ENCODE measurements at places on chromosomes 13 and 19. TPM values are rescaled to one million over a fixed set of nuclear protein-coding genes. Genes with fewer than 3 reads are reported as not detected.

The PPP5C gene
- total RNA-seq = 28.1 TPM

The APC2 gene
- 0.05 TPM for total RNA-seq

The ZNF45 gene
- total RNA-seq = 6.0 TPM

The NFILZ gene
- total RNA-seq = not detected

The METTL21C gene
- not detected for total RNA-seq

The EXOSC5 gene
- total RNA-seq = 11.5 TPM

The SIGLECL1 gene
- total RNA-seq = 0.05 TPM

The FSTL3 gene
- total RNA-seq = 5.7 TPM

- no peaks in the 10 kb centered on the region for H3K4me1 ChIP-seq
- no peak for DNase-seq
- H3K4me3 ChIP-seq = no peak overlapping the region
- no peaks in the 10 kb centered on the region for H3K36me3 ChIP-seq
Observed at GRCh38 chr19:32168606-32169005, 176.8 kb upstream of the ZNF507 start.

- no peak overlapping the region for H3K27ac ChIP-seq
- DNase-seq = no peak
- no peaks in the 10 kb centered on the region for H3K27me3 ChIP-seq
- H3K36me3 ChIP-seq = no peaks in the 10 kb centered on the region
- no peak overlapping the region for H3K4me3 ChIP-seq
Observed at GRCh38 chr13:51481656-51482055, 28.8 kb upstream of the INTS6 start.

DNA sequence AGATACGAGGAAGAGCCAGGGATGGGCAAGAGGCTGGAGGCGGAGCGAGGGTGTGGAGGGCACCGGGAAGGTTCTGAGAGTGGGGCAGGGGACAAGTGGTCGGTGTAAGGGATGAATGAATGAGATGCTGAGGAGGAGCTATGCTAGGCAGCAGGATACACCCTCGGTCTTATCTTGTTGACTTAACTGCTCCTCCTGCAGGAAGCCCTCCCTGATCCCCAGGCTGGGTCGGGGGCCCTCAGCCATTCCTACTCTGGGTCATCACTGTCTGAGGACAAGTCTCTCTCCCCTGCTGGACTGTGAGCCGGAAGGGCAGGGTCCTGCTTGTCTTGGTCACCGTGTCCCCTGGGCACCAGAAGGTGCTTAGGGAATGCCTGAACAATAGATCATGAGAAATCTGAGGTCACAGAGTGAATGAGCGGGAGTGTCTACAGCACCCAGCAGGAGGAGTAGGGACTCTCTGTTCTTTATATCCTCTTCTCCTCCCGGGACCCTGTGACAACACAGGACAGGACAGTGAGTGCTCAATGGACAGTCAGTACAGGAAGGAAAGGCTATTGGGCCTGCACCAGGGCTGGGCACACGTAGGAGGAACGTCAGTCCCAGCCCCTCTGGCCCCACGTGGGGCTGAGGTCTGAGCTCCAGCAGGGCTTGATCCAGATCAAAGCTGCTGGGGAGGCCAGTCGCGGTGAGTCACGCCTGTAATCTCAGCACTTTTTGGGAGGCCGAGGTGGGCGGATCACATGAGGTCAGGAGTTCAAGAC lies 6.5 kb downstream of the NKPD1 start:
- DNase-seq = no peak
- H3K4me1 ChIP-seq = peaks cover 21% of the 10 kb centered on the region

DNA sequence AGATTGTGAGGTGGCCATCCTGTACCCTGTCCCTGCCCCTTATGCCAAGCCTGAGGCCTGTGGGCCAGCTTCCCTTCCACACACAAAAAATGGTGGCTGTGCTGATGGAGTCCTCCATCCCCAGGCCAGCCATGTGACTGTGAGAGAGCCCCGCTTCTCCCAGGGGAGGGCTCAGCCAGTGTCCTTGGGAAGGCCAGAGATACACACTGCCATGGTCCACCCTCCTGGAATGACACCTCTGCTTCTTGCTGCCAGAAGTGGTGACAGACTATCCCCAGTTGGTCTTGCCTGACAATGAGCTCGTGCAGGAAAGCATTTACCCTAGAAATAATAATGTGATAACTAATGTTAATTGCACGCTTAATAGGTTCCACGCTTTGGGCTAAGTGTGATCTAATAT lies 38.0 kb downstream of the FAM124A start:
- no peaks in the 10 kb centered on the region for H3K4me1 ChIP-seq
- no peaks in the 10 kb centered on the region for H3K36me3 ChIP-seq
- DNase-seq = no peak
- H3K27me3 ChIP-seq = no peaks in the 10 kb centered on the region

DNA sequence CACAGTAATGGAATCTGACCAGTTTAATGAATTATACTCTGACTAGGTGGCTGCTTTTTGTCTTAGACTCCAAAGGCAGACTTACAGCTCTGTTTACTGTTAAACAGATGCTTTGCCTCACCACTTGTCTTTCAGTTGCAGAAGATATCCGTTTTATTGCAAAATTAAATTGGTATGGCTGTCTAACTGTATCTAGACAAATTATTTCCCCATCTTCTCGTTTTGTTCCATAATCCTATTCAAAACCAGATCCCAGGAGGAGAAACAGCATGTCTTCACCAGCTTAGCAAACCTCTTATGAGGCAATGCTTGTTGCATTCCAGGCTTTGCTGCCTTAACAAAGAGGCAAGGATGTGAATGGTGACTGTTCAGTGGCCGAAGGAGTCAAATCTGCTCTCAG lies 215.6 kb downstream of the TDRD3 start:
- H3K27me3 ChIP-seq = no peaks in the 10 kb centered on the region
- no peaks in the 10 kb centered on the region for H3K36me3 ChIP-seq
- no peak overlapping the region for H3K4me3 ChIP-seq
- H3K27ac ChIP-seq = no peak overlapping the region
- no peak for DNase-seq

DNA sequence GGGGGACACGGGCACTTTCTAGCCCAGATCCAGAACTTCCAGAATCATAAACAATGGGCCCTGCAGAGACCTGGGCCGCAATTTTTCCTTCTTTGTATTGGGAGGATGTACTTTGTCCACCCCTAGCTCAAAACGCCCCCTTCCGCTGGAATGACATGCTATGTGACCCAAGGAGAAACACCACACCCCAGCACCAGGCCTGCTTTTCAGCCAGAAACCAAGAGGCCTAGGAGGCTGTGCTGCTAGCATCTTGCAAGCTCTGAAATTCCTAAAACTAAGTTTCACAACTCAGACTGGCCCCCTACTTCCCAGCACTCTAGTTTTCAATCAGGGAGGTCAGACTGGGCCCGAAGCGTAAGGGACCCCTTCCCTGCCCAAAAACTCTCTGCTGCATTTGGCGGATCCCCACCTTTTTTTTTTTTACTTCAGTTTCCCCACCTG lies 538 bp downstream of the LSM4 start:
- H3K27me3 ChIP-seq = no peaks in the 10 kb centered on the region
- peak; percentile 71 for DNase-seq
- H3K36me3 ChIP-seq = no peaks in the 10 kb centered on the region
- peak overlapping the region; percentile 90 for H3K27ac ChIP-seq

GRCh38 chr19:2233601-2234280 lies 2.4 kb downstream of the PLEKHJ1 start:
- no peak for DNase-seq
- peaks cover 15% of the 10 kb centered on the region for H3K36me3 ChIP-seq
- H3K27ac ChIP-seq = no peak overlapping the region
- H3K27me3 ChIP-seq = no peaks in the 10 kb centered on the region
- H3K4me3 ChIP-seq = no peak overlapping the region

GRCh38 chr13:50197705-50198104 lies 182.5 kb downstream of the KCNRG start:
- H3K4me3 ChIP-seq = no peak overlapping the region
- no peak for DNase-seq
- H3K36me3 ChIP-seq = no peaks in the 10 kb centered on the region
- H3K4me1 ChIP-seq = no peaks in the 10 kb centered on the region

DNA sequence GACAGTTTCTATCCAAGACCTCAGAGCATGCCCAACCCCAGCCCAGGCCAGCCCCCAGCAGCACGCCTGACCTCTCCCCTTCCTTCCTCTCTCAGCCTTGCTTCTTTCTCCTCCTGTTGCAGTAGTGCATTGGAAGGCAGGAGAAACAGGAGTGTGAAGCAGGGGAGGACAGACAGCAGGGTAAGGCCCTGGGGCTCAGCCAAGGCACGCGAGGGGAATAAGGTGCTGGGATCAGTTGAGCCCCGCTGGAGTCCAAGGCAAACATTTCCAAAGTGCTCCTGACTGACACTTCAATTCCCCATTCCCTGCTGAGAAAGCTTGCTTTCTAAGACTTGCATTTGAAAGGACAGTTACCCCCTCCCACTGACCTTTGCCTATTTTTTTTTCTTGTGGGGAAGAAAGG lies 73.1 kb upstream of the OLFM4 start:
- no peaks in the 10 kb centered on the region for H3K4me1 ChIP-seq
- DNase-seq = no peak
- no peak overlapping the region for H3K27ac ChIP-seq
- H3K36me3 ChIP-seq = no peaks in the 10 kb centered on the region
- no peaks in the 10 kb centered on the region for H3K27me3 ChIP-seq
